ENCODE measurements at places on chromosomes 13 and 19.
A peak's percentile ranks its signal among the peaks of the same experiment; 100 is the strongest.

DNA sequence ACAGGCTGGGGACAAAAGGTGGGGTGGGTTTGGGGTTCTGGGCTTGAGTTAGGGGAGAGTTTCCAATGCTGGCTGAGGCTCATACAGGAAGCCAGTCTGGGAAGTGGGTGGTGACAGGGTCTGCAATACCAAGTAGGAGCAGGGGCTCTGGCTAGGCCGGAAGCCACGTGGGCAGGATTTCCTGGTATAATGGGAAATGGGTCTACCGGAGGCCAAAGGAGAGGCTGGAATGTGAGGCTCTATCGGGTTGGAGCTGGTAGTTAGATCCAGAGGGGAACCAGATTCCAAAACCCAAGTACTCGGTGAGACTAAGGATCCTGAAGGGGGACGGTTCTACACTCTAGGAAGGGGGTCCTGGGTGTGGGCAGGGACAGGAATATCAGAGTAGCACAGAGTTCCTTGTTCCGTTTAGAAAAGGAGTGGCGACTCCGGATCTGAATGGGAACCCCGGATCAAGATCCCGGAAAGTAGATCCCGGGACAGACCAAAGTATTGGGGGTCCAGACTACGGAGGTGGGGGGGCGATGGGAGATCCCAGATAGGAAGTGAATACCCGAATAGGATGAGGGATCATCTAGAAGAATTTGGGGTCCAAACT is 802 bp downstream of the CDC37 start:
- DNase-seq = no peak

DNA sequence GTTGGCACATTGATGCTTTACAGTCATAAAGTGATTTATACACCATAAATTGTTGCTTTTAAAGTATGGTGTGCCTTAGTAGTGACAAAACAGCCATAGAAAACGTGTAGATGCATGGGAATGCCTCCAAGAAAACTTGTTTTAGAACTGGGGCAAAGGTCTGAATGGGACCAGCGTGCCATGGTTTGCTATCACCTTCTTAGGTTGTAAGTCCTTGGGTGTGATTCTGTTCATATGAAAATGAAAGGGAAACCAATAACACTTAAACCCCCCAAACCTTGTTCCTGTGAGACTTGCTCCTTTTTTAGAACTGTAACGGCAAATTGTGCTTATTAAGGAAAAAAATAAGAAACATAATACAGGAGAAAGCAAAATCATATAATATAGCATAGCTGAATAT is 603.3 kb upstream of the SLITRK6 start:
- no peak for DNase-seq

DNA sequence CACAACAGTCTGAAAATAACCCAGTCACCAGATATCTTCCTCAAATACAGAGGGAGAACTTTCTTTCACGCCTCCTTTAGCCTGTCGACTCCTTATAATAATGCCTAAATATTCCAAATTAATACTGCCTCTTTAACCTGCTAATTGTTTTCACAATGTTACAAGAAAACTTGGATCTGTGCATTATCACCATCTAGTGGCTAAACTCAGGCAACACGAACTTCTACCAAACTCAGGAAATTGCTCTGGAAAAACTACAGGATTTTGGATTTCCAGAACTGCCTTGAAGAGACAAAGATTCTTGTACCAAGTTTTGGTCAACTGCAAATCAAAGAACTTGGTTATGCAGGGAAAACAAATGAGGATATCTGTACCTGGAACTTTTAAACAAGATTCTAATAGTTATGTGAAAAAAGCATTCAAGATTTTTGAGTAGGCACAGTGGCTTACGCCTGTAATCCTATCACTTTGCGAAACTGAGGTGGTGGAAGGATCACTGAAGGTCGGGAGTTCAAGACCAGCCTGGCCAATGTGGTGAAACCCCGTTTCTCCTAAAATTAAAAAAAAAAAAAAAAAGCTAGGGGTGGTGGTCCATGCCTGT is 10.8 kb downstream of the CLN5 start:
- peak; percentile 68 for DNase-seq

DNA sequence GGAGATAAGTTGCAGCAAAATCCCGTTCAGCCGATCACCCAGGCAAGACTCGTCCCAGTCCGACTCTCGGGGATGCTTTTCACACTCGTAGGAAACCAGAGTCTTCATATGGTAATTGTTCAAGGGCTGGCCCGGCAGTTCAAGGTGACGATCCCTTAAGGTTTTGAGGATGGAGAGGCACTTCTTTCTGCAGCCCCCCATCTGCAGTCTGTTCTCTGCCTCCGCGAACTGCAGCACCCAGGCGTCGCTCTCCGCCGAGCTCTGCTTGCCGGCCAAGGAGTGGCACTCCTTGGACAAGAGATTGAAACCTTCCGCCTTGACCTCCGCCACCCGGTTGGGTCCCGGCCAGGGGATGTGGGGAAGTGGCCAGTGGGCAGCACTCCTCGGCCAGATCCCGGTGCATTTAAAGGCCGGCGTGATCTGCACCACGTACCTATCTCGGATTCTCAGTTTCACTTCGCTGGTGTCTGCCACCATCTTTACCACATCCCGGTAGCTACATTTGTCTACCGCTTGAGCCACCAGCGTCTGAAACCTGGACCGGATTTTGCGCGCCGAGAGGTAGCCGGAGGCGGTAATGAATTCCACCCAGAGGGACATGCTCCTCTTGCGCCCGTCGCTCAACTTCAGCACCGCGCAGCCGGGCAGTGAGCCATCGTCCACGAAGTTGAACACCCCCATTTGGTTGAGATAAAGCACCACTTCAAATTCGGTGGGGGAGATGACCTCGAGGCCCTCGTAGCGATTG is 1.1 kb downstream of the MAB21L1 start:
- DNase-seq = peak; percentile 41

DNA sequence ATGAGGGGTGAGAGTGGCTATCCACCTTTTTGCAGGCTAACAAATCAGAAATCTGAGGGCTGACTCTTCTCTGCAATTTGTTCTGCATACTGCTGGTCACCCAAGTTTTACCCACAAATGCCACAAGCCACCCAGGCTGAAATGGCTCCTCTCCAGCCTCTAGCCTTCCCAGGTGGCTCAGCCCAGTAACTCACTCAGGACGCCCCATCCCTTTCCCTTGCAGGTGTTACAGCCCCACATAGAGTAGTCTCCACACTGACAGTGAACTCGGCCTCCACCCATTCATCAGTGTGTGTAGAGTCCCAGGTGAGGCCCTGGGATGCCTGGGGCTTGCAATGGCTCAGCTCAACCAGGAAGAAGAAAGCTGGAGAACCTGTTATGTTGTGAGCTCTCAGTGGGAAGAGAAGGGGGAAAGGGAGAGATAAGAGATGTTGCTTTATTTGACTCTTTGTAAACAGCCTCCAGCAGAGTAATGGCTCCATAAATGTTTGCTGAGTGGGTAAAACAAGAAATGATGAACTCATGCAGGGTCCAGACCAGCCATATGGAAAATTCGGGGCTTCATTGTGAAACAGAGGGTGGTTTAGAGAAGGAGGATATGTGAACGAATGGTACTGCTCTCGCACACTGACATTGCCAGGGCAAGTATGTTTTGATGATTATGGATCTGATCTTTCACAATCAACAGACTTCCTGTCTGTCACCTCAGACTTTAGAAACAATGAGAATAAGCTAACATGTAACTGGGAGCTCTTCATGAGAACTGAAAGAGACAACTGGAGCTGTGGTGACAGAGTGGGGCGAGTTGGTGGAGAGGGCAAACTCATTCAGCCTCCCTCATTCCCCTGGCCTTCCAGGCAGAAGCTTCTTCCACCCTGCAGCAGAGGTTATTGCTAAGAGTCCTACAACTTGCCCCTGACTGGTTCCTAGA is 74.2 kb upstream of the RFC3 start:
- DNase-seq = no peak

DNA sequence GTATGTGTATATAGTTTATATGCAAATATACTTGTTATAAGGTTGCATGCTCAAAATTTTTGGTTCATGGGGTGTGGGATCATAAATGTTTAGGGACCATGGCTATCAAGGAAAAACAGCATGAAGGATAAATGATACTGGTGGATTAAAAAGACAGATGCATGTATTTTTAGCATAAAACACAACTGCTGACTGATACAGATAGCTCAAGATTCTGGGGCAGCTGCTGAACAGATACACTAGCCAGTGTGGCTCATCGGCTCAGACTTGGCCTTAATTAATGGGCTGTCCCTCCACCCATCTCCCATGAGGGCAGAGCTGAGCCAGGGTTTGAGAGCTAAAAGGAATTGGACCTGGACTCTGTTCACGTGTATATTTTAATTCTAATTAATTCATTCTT is 11.4 kb downstream of the ALOX5AP start:
- no peak for DNase-seq

DNA sequence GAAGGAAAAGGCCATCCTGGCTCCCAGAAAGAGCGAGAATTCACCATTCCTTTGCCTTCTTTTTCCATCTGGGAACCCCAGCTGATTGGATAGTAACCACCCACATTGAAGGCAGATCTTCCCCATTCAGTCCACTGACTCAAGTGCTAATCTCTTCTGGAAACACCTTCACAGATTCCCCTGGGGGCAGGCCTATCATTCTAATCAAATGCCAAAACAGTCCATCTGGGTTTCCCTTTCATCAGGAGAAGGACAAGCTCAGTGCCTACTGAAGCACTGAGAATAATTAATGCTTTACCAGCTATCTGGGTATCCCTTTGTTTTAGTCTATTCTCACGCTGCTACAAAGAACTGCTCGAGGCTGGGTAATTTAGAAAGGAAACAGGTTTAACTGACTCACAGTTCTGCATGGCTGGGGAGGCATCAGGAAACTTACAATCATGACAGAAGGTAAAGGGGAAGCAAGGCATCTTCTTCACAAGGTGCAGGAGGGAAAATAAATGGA is 293.2 kb downstream of the ENOX1 start:
- DNase-seq = no peak

DNA sequence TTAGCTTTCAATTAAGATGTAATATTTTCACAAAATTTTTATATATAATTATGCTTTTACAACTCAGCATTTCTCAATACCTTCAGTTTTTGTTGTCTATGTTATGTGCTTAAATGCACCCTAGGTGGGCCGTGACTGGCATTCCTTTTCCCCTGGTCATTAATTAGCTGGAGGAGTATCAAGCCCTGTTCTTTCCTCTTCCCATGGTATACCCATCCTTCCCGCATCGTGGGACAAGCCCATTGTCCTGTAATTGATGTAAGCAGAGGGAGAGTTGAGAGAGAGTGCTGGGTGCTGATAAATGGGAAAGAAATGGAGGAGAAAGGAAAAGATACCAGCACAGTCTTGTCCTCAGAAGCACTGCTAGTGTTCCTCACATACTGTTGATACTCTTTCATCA is 591.7 kb downstream of the GPC6 start:
- no peak for DNase-seq

- no peak for DNase-seq
Measured at GRCh38 chr19:45103508-45104319, 10.7 kb downstream of the PPP1R37 start.

DNA sequence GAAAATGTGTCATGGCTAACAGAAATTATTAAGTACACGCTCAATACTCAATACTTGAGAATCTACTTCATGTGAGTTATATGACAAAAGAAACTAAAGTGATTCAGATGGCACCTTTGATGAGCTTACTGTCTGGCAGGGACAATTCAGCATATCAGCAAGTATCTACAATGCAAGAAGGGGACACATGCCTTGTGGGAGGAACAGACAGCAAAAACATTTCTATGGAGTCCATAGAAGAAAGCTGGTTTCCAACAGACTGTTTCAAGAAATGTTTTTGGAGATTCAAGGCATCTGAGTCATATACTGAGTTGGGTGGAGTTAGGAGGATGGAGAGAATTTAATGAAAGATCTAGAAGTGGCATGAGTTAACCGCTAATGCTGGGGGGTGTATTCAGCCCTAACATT is 54.7 kb downstream of the MBNL2 start:
- no peak for DNase-seq

- DNase-seq = peak; percentile 60
Measured at GRCh38 chr19:6481541-6482342, at the start of gene DENND1C. Gene DENND1C, minus strand, starts transcription at chr19:6481787. Its CDS starts 92 bp downstream, at chr19:6481695.

DNA sequence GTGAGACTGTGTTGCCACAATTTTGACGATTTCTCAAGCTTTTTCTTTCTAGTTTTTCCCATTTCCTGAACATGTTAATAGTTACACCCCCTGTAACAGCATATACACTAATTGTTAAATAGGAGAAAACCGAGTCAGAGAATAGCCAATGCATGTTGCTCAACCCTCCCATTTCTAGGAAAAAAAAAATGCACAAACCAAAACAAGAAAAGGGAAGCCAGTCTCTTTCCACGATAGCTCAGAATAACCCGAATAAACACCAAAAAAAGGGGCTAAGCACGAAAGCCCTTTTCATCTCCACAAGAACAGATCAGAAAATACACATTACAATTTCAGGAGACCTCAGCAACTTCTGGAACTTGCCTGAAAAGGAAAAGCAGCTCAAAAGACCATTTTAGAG is 16.3 kb downstream of the LATS2 start:
- no peak for DNase-seq

DNA sequence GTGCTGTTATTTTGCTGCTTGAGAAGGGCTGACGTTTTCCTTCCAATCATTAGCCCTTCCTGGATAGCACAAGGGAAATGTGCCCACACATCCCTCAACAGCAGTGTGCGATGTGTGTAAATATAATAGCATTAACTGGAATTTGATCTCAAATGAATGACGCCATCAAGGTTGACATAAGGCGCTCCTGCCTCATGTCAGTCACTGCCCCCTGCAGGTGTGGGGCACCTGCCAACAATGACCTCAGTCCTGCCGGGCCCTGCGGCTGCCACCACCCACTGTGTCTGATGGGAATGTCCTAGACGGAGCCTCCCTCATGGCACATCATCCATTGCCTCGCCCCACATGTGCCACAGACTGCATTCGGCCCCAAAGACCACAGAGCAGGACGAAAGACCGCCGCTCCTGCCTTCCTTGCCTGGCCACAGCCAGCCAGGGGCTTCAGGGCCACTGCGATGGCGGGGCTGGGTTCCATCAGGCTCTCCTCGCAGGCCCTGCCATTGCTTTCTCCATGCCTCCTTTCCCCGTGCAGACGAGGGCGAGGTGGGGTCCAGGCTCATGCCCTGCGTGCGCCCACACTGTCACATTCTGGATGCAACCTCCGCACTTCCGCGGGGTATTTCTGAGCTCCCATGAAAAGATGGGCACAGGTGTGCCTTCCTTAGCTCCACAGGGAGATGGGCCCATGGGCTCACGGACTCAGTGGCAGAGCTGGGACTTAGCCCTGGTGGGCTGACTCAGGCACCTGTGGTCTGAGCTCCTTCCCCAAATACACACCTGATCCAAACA is 146.7 kb downstream of the SOX1 start:
- peak; percentile 7 for DNase-seq

GRCh38 chr13:110018009-110018408 is 231.6 kb upstream of the IRS2 start:
- DNase-seq = no peak

DNA sequence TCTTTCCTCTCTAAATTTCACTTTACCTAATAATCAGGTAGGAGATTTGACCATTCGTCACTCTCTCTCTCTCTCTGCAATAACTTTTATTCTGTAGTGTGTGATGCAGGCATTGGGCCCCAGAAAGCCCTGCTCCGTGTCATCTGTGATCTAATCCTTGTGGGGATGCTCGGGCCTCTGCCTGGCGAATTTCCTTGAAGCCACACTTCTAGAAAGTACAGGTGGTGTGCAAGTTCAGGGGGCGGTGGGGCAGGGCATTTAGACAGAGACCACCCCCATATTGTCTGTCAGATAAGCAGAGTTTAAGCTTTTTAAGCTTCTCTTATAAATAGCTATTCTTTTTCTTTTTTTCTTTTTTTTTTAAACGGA is 53.4 kb upstream of the GPR12 start:
- no peak for DNase-seq
